ENCODE measurements at places on chromosomes 5 and 9. TPM values are rescaled to one million over a fixed set of nuclear protein-coding genes. Genes with fewer than 3 reads are reported as not detected.

- DNase-seq = no peak
These were observed 663.4 kb downstream of the PTPRD start for GRCh38 chr9:9949368-9949767.

DNA sequence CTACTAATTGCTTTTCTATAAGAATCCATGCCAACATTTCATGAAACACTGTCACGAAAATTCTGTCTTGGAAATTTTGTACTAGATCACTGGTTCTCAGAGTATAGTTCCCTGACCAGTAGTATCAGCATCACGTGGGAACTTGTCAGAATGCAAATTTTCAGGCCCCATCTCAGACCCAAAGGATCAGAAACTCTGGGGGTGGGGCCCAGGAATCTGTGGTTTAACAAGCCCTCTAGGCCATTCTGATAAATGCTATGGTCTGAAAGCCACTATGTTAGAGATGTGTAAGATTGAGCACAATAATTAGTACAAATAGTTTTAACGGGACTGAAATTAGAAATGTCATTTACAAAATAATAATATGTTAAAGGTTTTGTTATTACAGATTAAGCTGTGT is 615.7 kb upstream of the ARRDC3 start:
- DNase-seq = no peak

DNA sequence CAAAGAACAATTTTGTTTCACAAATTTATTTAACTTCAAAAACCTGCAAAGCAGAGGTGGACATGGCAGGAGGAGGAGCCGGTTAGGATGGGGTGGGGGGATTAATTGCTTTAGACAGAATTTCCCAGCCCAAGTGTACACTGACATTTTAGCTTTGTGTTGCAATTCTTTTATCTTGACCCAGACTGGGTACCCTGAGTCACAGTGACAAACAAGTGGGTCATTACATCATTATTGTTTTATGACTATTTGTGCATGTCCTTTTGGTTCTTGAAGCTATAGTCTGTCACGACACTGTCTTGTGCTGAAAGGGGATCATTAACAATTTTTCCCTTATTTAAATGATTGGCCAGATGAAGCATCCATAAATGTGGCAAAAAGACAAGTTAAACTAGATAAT is 84.5 kb upstream of the VCAN start:
- no peak for DNase-seq

- DNase-seq = peak; percentile 52
These were observed at the start of gene SPACA9 for GRCh38 chr9:132878695-132879456. SPACA9 (plus strand) TSS chr9:132878898; CDS start chr9:132883948, 5,050 bp downstream.

DNA sequence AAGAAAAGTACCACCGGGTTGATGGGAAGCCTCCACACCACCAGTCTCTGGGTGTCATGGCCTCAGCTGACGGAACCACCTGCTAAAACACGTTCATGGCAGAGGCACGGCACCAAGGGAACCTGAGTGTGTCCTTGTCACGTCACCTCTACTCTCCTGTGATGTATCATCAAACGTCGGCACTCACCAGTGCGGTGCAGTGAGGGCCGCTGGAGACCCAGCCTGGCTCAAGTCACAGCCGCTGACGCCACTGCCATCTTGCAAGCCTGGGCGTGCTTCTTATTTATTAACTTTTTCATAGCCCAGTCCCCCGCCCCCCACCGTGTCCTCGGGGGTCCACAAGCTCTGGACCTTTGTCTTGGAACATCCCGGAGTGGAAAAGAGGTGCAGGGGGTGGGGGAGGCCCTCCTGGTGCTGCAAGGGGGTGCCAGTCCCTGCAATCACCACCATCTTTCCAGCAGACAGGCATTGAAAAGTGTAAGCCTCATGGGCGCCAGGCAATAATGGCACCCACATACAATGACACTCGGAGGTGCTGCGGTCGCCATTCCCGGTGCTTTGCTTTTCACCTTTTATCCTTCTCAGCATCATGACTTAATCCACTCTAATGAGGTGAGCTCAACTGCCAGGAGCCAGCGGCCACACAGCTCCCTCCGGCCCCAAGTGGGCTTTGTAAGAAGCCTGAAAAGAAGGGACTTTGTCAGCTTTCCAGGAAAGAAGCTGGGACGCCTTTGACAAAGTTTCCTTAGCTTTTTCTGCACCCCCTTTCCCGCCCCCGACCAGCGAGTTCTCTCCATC is 202.3 kb upstream of the IRX1 start:
- DNase-seq = no peak

- no peak for DNase-seq
These were observed 82.1 kb downstream of the GAPVD1 start for GRCh38 chr9:125343518-125344275.

- no peak for DNase-seq
These were observed 405.2 kb upstream of the WWC1 start for GRCh38 chr5:167886196-167886595.

- no peak for DNase-seq
These were observed 93.6 kb downstream of the SEMA6A start for GRCh38 chr5:116480894-116481510.

DNA sequence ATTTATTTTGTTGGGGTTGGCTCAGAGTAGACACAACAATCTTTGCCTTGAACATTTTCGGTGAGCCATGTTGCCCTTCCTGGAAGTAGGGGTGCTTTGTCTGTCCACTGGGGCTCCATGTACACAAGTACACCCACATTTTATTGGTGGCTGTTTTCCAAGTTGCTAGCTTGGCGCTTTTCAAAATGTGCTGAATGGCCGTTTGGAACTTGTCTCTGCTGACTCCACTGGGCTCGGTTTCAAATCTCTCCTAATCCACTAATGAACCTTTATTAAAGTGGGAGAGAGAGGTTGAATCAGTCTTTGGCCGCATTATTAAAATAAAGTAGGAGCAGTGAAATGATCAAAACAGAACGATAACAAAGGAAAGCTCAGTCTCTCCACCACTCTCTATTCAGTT is 64.6 kb upstream of the TAF11L2 start:
- no peak for DNase-seq

DNA sequence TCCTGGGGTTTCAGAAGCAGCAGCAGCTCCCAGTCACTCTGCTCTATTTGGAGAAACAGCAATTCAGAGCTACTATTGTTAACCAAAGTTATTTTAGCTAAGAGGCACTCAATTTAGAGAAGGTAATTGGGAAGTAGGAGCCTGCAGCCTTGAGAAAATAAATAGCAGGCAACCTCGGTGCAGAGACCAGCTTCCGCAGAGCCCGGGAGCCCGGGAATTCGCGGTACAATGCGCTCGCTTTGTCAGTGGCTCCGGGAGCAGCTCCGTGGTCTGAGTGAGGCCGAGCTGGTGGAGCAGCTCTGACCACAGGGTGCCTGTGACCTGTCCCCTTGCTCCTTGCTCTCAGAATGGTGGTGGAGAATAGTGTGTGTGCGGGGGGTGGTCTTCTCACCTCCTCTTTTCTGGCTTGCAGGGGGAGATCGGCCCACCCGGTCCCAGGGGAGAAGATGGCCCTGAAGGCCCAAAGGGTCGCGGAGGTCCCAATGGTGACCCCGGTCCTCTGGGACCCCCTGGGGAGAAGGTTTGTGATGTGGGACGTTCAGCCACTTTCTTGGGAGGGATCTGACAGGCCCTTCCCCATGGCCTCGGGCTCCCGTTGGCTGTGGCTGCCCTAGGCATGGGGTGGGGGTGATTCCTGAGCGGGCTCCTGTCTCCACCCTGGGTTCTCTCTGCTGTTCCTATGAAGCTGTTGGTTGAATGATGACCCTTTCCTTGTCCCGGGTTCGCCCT is 95.9 kb upstream of the FCN2 start:
- DNase-seq = no peak

GRCh38 chr9:114464281-114465051 is 40.8 kb downstream of the WHRN start:
- no peak for DNase-seq

- DNase-seq = no peak
These were observed 223.5 kb downstream of the SH3GL2 start for GRCh38 chr9:17802249-17802857.

- DNase-seq = no peak
These were observed 187.1 kb downstream of the KIF4B start for GRCh38 chr5:155200608-155201007.

GRCh38 chr9:23229890-23230317 is 596.1 kb downstream of the ELAVL2 start:
- DNase-seq = no peak

DNA sequence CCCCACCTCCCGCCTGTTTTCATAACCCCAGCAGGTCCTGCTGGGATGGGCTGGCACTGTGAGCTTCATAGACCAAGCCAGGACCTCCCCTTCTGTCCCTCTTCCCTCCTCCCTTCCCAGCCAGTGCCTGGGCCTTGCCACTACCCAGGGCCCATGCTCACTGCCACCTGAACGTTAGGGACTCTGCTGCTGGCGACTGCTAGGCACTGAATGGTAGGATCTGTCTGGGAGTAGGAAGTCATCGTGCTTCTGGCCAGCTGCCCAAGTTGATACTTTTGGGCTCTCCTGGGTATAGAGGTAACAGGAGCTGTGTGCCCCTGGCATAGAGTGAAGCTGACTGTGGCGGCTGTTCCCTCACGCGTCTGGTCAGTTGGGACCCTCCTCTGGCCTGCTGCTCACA is 8.4 kb downstream of the TRIM41 start:
- no peak for DNase-seq

GRCh38 chr9:128009639-128010038 is 28.9 kb upstream of the EEIG1 start:
- no peak for DNase-seq

DNA sequence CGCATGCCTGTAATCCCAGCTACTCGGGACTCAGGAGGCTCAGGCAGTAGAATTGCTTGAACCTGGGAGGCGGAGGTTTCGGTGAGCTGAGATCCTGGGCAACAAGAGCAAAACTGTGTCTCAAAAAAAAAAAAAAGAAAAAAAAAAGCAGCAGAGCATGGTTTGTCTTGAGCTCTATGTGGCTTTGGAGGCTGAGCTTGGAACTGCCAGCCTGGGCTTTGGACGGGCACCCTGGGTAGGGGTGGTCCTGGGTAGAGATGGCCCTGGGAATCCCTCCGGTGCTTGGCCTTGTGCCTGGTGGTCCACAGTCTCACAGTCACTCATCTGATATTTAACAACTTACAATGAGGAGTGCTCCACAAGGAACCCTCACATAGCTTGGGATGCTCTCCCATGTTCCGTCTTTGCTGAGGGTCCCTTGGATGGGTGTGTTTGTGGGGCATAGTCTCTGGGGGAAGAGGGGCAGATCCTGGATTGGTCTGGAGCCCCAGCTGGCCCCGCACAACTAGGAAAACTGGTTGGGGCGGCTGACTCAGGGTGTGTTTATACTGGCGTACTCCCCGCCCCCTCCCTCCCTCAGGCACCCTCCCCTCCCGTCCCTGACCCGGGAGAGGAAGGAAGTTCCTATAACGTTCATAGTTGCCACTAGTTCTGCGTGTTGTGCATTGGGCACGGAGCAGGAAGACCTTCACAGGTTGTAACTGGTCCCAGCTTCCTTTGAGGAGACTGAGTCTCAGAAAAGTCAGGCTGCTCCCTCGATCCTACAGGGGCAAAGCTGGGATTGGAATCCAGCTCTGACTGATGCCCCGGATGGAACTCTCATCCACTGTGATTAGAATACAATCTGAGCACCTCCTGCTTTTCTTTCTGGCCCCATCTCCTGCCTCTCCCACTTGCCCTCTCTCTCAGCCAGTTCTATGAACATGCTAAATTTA is 11.2 kb downstream of the IER5L start:
- DNase-seq = peak; percentile 80

GRCh38 chr5:118776755-118777154 is 211.6 kb downstream of the DTWD2 start:
- DNase-seq = no peak

- peak; percentile 80 for DNase-seq
These were observed 72.0 kb downstream of the HRH2 start for GRCh38 chr5:175729829-175730277.

- no peak for DNase-seq
These were observed 11.7 kb downstream of the OR13J1 start for GRCh38 chr9:35858458-35858857.

GRCh38 chr9:123551734-123552133 is 195.7 kb downstream of the CRB2 start:
- DNase-seq = no peak

DNA sequence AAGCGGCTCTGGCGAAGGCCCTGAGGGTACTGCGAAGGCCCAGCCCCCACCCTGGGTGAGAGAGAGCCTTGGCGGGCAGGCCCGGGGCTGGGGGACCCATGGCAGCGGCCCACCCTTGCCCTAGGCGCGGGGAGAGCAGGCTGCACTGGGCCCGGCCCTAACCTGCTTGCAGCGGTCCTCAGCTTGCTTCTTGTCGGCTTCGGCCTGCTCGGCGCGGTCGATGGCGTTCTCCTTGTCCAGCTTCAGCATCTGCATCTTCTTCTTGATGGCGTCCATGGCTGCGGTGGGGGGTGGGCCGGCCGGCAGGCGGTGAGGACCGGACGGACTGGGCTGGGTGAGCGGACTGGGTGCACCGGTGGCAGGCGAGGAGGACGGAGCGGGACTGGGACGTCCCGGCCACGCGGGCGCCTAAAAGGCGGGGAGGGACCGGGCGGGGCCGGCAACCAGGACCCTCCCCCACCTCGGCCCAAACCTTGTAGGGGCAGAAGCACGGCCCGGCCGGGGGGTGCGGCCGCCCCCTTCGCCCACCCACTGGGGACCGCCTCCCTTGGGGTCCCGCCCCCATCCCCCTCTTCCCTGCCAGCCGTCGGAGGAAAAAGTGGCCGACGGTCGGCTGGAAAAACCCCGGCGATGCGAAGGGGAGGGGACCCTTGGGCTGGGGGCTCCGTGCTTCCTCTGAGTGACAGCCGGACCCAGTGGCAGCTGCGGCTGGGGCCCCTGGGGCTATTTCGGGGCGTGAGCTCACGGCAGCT is at the start of gene TPM2:
Gene TPM2, minus strand, starts transcription at position 384 of the 752 bp plus-strand sequence. Its CDS starts 108 bp downstream, at position 276.
- peak; percentile 63 for DNase-seq

- DNase-seq = no peak
These were observed 181.4 kb upstream of the TBCA start for GRCh38 chr5:77957516-77957915.

DNA sequence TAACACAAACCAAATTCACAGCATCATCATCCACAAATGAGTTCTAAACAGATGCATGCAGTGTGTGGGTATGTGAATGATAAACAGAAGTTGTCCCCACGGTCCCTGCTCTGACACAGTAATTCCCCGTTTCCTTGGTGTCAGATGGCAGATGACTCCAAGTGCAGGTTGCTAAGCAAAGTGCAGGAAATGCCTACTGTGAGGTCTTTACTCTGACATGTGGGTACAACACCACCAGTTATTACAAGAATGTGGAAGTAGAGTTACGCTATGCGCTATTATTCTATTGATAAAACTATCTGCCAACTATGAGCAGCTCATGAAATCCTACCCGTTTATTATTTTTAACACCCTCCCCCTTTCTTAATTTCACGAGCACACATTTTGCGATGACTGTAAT is 448.9 kb downstream of the BNC2 start:
- no peak for DNase-seq

GRCh38 chr9:34983209-34983608 is 6.3 kb upstream of the DNAJB5 start:
- DNase-seq = no peak

GRCh38 chr9:19994296-19994695 is 205.5 kb upstream of the SLC24A2 start:
- DNase-seq = peak; percentile 89

Gene PCDH12
- not detected for total RNA-seq

Gene GRIN3A
- not detected for total RNA-seq

Gene PPIC
- 48.2 TPM for total RNA-seq

Gene PHF24
- total RNA-seq = not detected

Gene NDST1
- total RNA-seq = 18.5 TPM

Gene KLHL3
- 0.72 TPM for total RNA-seq

Gene SLC45A2
- total RNA-seq = 2.0 TPM

Gene PCDHB15
- 1.6 TPM for total RNA-seq

Gene SLC25A48
- not detected for total RNA-seq

Gene PCDHGB3
- total RNA-seq = 1.1 TPM

Gene CORO2A
- 1.3 TPM for total RNA-seq

Gene F12
- 0.12 TPM for total RNA-seq

Gene IL4
- not detected for total RNA-seq

Gene HAND1
- total RNA-seq = not detected

Gene SPINK4
- not detected for total RNA-seq

Gene CCDC192
- total RNA-seq = not detected
